CD4-positive, alpha-beta T cell treated with Interleukin-12 subunit alpha and Interleukin-12 subunit beta, for 1 hour (primary cell): ENCODE measurements at places on chromosomes 16 and 17.

DNA sequence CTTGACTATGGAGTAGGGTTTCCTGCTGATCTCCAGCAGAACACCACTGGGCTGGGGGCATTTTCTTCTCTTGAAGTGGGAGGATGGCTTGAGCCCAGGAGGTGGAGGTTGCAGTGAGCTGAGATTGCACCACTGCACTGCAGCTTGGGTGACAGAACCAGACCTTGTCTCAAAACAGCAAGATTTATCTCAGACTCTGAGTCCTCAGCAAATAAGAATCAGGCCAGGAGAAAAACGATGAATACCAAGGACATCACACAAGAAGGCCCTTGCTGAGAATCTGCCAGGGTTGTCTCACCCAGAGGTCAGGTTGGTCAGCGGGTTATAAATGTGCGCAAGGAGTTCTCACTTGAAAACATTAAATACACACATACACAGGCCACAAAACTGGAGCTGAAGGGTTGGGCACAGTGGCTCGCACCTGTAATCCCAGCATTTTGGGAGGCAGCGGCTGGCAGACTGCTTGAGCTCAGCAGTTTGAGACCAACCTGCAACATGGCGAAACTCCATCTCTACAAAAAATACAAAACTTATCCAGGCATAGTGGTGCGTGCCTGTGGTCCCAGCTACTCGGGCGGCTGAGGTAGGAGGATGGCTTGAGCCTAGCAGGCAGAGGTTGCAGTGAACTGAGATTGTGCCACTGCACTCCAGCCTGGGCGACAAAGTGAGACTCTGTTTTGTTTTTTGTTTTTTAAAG, 7.7 kb downstream of the MXRA7 start:
- no peak for DNase-seq

- no peak for DNase-seq
Observed at GRCh38 chr16:49918257-49918656, 62.3 kb upstream of the ZNF423 start.

DNA sequence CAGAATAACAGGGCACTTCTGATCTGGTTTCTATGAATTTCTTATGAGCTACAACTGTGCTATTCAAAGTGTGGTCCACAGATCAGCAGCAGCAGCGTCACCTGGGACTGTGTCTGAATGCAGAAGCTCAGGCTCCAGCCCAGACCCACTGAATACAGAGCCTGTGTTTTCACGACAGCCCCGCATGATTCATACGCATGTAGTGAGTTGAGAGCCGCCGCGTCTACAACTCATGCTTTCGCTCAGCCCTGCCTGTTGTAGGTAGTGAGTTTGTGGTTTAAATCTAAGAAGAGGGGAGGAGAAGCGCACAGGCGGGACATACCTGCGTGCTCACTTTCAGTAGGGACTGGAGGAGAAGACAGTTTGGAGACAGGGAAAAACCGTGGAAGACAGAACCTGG, 28.5 kb upstream of the ELAC2 start:
- DNase-seq: no peak

DNA sequence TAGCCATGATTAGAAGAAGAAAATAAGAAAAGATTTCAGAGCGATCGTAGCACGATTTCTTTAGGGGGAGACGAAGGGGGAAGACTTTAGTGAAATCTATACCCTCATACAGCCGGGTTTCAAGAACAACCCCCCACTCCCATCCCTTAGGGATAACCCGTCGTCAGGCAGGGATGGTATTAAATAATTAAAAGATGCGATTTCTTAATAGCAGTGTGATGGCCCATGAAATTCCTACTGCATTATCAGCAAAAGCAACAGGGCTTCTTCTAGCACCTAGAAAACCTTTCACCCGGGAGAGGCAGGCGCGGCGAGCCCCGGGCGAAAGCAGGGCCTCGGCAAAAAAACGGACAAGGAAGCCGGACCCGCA, 1.4 kb downstream of the CDH11 start:
- no peak for DNase-seq

DNA sequence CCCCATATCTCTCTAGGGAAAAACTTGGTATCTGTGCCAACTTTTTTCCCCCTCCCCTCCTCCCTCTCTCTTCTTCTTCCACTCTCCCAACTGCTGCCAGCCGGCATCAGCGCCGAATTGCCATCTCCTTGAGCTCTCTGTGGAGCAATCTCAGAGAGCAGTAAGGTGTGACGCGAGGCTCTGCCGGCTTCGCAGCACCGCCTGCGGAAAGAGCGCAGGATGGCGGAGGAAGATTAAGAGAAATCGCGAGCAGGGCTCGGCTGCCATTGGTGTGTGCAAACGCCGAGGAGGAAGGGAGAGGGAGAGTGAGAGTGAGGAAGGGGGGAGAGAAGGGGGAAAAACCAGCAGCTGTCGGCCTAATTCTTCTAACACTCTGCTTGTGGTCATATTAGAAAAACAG, 44.2 kb downstream of the NEUROD2 start:
- no peak for DNase-seq

GRCh38 chr16:90040152-90041023, 21.1 kb upstream of the DBNDD1 start:
- DNase-seq: no peak

- DNase-seq: no peak
Observed at GRCh38 chr17:45750779-45751440, 33.2 kb upstream of the CRHR1 start.

- no peak for DNase-seq
Observed at GRCh38 chr17:49015924-49016774, 19.0 kb downstream of the IGF2BP1 start.

GRCh38 chr17:35540589-35541404, 3.3 kb upstream of the SLFN12L start:
- DNase-seq: peak; percentile 59

GRCh38 chr16:87369117-87369765, 14.3 kb downstream of the FBXO31 start:
- no peak for DNase-seq

DNA sequence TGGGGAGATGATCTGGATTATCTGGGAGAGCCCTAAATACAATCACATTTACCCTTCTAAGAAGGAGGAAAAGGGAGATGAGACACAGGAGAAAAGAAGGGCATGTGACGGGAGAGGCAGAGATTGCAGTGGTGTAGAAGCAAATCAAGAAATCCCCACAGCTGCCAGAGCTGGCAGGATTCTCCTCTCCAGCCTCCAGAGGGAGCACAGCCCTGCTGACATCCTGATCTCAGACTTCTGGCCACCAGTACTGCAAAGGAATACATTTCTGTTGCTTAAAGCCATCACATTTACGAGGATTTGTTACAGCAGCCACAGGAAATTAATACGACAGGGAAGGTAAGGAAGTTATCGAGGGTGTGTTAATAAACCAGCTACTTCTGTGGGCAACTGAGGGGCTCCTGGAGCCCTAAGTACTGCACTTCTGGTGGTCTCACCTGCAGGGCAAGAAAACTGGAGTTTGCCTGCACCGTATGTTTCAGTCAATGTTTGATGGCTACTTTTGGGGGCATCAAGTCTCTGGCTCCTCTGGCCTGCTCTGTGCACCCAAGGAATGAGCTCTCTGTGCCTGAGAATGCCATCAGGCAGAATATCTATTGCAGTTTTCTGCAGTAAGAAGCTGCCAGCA, 22.9 kb upstream of the CDH13 start:
- no peak for DNase-seq

DNA sequence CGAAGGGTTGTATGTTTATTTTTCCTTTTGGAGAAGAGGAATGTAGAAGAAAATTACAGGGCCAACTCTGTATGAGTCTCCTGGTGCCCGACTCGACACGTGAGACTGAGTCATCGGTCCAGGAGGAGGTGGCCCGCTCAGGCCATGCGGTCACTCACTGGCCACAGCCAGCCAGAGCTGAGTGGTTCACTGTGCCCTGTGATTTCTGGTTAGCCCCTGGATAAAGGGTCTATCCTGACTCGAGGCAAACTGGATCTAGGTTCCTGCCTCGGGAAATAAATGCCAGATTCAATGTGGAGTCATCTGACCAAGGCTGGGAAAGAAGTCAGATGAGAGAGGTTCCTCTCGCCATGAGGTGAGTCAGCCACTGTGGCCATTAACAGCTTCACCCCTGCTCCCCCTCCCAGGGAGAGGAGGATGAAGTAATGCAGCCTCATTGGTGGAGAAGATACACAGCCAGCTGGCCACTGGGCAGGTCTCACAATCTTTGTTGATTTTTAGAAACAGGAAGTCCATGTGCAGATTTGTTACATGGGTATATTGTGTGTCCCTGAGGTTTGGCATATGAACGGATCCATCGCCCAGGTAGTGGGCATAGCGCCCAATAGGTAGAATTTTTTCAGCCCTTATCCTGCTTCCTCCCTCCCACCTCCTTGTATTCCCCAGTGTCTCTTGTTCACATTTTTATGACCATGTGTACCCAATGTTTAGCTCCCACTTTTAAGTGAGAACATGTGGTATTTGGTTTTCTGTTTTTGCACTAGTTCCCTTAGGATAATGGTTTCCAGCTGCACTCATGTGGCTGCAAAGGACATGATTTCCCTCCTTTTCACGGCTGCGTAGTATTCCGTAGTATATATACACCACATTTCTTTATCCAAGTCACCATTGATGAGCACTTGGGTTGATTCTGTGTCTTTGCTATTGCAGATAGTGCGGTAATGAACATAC, 21.7 kb upstream of the USP36 start:
- DNase-seq: no peak

GRCh38 chr16:23020084-23020483, 129.2 kb downstream of the USP31 start:
- DNase-seq: no peak

- no peak for DNase-seq
Observed at GRCh38 chr16:53899431-53899830, 195.5 kb downstream of the FTO start.

GRCh38 chr16:13994239-13995106, 74.5 kb downstream of the ERCC4 start:
- DNase-seq: no peak

DNA sequence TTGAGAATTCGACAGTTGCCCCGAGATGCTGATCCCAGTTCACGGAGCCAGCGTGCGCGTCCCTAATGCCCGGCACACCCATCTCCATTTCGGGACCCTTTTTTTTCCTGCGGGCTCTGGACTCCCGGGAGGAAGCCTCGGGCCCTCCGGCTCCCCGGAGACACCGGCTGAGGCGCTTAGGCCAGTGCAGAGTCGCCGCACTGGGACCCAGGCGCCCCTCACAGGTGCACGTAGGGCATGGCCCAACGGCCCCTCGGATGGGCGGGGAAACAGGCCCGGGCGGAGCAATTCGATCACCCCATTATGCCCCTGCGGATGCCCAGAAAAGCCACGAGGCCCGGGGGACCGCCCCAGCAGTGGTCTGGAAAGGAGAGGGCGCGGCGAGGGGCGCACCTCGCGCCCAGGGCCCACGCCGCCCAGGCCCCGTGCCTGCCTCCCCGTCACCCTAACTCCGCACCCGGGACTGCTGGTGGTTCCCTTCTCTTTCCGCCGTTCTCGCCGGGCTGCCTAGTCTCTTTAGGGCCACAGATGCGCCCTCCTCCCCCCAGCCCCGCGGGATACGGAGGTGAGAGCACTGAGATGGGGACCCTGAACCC, 18.5 kb upstream of the ZFHX3 start:
- DNase-seq: no peak

DNA sequence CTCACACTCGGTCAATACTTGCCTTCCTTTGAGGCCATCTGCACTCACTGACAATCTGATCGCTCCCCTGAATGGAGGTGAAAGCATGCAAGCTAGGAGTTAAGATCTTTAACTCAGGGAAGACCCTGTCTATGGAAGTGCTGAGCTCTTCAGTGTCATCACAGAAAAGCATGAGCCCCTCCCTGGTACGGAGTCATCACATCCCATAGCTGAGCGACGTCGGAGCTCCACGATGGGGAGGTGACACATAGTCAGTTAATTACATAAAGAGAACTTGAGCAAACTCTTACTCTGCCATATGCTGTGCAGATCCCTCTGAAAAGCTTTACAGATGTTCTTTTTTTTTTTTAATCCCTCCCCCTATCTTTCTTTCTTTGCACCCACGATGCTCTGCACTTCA, 463.2 kb downstream of the WWOX start:
- no peak for DNase-seq

DNA sequence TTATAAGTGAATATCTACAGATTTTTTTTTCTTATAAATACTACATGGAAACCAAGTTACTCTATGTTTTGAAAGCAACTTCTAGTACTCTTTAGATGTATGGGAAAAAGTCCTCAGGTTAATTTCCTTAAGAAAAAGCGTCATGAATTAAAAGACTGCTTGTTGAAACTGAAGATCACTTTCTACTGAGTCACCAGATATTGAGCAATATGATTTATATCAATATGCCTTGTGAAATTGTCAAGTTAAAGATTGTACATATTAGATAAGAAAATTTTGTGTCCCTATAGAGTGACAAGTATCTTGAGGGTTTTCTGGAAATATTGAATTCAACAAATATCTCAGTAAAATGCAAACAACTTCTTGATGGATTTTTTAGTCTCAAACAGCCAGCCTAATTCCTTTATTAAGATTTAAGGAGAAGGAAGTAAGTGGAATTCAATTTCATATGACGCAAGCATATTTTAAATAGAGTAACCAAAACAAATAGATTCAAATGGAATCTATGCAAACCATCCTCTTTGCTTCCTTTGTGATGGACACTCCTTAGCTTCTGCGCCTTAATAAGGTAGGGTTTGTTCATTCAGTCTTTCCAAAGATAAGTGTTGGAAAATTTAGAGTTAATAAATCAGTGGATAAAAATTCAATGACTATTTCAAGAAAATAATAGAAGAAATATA, 16.6 kb downstream of the KRT12 start:
- no peak for DNase-seq

DNA sequence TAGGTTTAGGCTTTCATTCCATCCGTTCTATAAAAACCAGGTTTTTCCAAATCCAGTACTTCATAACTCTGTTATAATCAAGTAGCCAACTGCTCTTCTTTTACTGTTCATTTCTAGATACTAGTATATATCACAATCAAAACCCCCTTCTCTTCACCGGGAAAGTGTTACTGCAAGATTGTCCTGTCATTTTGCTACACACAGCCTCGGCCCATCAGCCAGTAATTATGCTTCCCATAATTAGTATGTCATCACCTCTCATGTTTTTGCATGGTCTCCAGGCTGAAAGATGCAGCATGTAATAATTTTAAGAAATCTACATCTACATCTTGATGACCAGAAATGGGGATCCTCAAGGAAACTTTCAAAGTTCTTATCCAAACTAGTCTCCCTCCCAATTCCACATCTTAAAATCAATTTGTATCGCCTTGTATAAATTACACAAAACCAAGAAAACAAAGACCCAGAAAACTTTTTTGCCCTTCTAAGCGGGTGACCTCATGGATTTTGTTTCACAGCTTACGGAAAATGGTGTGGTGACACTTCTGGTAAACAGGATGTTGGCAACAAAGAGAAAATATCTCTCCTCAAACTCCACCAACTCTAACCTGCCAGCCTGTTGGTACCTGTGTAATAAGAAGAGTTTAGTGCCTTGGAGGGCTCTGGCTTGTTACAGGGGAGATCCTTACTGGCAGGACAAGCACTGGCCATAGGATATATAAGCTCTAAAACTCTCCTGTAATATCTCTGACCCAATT, 9.3 kb downstream of the TACO1 start:
- peak; percentile 47 for DNase-seq
